NCI-H1694 (cell line): ENCODE measurements at places on chromosomes 12 and 14.
A peak's percentile ranks its signal among the peaks of the same experiment; 100 is the strongest.

- DNase-seq: peak; percentile 57
Measured at GRCh38 chr14:96852823-96853422, 55.7 kb downstream of the VRK1 start.

- peak; percentile 21 for DNase-seq
Measured at GRCh38 chr14:26841920-26842741, 244.3 kb upstream of the NOVA1 start.

DNA sequence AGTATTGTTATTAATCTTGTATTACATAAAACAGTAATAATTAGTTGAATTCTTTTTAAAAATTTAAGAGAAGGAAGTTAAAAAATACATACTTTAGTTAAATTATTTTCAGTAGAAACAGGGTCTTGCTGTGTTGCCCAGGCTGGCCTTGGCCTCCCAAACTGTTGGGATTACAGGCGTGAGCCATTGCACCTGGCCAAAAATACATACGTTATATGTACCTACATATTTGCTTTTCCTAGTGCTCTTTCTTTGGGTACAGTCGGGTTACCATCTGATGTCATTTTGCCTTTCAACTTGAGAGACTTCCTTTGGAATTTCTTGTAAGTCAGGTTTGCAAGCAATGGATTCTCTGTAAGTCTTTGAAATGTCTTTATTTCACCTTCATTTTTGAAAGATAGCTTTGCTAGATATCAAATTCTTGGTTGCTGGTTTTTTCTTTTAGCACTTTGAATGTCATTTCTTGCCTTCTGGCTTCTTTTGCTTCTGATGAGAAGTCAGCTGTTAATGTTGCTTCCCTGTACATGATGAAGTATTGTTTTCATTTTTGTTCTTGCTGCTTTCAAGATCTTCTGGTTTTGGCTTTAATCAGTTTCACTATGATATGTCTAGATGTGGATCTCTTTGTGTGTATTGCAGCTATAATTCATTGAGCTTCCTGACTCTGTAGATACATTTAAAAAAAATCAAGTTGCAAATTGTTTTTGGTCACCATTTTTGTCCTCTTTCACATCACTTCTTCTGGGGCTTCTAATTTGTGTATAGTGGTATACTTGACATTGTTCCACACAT is 84.4 kb downstream of the SPATS2 start:
- no peak for DNase-seq

- DNase-seq: no peak
Measured at GRCh38 chr12:43835656-43836474, at the start of gene TMEM117. Gene TMEM117, plus strand, starts transcription at chr12:43836081.

- no peak for DNase-seq
Measured at GRCh38 chr14:96821501-96821900, 24.3 kb downstream of the VRK1 start.

- DNase-seq: no peak
Measured at GRCh38 chr12:54082397-54082892, 28.8 kb downstream of the HOXC4 start.

DNA sequence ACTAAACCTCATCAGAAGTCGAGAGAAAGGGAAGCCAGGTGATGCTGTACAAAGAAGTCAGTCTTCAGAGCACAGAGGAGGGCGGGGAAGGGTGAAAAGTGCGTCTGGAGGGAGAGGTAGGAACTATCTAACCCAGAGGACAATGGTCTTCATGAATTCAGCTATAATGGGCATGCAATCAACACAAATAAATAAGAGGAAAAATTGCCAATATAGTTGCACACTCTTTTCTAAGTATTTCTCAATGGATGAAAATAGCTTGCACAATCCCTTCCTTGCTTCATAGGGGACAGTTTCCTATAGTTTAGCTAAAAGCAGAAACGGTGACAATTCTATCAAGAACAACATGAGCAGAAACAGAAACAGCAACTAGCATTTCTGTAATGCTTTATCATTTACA is 931.2 kb downstream of the AACS start:
- DNase-seq: no peak

- no peak for DNase-seq
Measured at GRCh38 chr14:68368850-68369249, 424.0 kb downstream of the ZFP36L1 start.

DNA sequence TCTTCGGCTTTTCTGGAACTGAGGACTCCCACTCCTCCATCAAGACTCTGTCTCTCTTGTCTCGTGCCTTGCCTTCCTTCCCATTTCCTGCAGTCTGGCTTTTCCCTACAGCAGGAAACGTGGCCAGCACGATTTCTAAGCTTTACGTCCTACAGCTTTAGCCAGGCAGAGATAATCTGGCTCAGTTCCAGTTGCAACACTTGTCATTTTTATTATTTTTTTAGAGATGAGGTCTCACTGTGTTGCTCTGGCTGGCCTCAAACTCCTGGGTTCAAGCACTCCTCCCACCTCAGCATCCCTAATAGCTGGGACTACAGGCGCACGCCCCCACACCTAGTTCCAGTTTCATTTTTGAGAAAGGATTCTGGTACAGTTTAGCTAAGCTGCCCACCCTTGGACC is 19.9 kb downstream of the CALM1 start:
- DNase-seq: peak; percentile 50

DNA sequence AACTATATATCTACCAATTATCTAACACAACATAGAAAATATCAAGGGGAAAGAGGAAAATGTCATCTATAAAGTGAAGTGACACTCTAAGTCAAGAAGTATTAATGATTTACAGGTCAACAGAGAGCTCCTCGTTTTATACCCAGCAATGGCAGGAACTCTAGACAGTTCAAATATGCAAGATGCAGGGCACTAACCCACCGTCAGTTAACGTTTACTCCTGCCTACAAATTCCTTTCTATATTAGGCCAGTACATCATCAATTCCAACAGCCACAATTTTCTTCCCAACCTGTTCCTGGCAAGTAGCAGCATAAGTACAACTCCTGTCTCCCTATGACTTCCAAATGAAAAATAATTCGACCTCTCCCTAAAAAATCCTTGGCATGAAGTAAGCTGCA is 9.0 kb upstream of the KANSL2 start:
- DNase-seq: no peak

- no peak for DNase-seq
Measured at GRCh38 chr14:31429791-31430190, 9.4 kb upstream of the HEATR5A start.

DNA sequence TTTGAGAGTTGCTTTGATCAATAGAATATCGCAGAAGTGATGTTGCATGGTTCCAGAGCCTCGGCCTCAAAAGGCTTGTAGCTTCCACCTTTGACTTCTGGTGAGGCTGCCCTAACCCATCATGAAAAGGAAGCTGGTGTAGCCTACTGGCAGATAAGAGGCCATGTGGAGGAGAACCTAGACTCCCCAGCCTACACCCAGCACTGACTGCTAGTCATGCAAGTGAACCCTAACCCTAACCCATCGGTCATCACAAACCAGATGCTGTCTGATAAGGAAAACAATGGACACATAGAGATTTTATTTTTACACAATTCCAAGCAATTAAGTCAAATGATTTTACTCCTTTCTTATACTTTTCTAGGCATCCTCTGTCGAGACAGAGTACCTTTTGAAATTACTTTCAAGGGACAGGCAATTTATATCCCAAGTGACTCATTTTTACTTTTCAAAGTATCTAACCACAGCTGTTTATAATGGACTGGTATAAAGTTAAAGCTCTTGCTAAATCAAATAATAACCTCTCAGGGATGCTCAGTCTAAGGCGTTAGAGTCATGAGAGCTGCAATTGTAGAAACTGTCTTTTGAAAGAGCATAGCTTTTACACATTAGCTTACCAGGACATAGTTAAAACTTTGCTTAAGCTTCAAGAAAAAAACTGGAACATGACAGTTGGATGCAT is 17.6 kb downstream of the PTPRB start:
- no peak for DNase-seq

- no peak for DNase-seq
Measured at GRCh38 chr14:104072586-104072985, 12.9 kb upstream of the ASPG start.

DNA sequence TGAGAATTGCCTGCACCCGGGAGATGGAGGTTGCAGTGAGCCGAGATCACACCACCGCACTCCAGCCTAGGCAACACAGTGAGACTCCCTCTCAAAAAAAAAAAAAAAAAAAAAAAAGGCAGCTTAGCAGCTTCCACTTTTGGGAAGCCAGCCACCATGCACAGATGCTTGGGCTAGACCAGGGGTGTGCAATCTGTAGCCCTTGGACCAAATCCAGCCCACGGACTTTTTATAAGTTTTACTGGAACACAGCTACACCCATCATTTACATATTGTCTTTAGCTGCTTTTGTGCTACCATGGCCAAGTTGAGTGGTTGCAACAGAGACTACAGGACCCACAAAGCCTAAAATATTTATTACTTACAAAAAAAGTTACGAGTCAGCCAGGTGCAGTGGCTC is 6.7 kb downstream of the CIT start:
- DNase-seq: peak; percentile 72

DNA sequence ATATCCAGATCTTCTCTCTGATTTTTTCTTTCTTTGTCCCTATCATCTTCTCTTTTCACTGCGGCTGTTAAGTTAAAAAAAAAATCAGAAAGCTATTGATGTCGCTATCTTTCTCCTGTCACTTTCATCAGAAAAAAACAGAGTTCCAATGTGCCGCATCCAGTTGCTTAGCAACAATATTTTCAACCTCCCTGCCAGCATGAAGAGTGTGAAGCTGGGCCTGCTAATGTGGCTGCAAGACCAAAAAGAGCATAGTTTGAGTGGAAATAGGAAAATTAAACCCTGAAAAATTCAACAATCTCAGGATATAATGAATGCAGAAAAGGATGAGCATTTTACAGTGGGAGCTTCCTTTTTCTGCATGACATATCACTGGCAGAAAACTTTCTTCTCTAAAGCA is 1025.4 kb upstream of the LRFN5 start:
- no peak for DNase-seq

DNA sequence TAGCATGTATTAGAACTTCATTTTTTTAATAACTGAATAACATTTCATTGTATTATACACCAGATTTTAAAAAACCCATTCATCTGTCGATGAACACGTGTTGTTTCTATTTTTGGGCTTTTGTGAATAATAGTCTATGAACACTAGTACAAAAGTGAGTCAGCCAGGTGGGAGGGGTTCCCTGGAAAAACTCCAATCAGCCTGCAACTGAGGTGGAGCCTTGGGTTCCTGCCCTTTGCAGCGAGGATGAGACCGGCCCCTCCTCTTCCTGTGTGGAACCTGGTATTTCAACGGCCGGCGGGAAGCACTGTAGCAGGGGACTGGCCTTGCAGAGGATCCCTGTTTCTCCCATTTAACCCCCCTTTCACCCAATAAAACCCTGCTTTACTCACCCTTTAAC is 56.1 kb downstream of the LMNTD1 start:
- DNase-seq: no peak

GRCh38 chr12:132711080-132711843 is 620 bp downstream of the PGAM5 start:
- DNase-seq: no peak
